ENCODE measurements at places on chromosomes 5 and 9. TPM values are rescaled to one million over a fixed set of nuclear protein-coding genes. Genes with fewer than 3 reads are reported as not detected.

DNA sequence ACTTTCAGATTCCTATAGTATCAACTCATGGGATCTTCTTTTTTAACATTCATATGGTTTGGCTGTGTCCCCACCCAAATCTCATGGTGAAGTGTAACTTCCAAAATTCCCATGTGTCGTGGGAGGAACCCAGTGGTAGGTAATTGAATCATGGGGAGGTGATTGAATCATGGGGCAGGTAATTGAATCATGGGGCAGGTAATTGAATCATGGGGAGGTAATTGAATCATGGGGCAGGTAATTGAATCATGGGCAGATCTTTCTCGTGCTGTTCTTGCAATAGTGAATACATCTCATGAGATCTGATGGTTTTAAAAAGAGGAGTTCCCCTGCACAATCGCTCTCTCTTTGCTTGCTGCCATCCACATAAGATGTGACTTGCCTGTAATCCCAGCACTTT, 21.8 kb upstream of the AGGF1 start:
- DNase-seq: no peak

DNA sequence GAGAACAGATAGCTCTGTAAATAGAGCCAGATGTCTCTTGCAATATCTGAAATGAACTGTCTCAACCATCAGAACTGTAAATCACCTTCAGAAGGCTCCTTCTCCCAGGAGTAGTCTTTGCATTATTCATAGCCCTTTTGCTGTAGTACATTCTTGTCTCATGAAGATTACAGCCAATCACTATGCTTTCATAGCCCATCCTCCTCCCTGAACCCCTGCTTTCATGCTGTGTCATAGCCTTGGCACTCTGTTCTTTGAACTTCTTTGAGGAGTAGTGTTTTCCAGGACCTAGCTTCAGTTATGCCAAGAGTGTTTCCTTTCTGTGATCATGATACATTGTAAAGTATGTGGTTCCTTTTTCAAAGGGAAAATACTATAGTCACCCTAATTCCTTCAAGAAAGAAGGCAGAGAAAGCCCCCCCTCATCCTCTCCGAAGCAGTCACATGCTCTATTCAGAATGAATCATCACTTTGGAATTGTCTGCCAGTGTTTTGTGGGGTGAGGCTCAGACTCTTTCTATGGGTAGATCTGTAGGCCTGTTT, 61.1 kb downstream of the GRIA1 start:
- DNase-seq: no peak

- DNase-seq: no peak
Measured at GRCh38 chr9:105248691-105249090, 4.2 kb downstream of the SLC44A1 start.

SV2C gene
- total RNA-seq: not detected

DNA sequence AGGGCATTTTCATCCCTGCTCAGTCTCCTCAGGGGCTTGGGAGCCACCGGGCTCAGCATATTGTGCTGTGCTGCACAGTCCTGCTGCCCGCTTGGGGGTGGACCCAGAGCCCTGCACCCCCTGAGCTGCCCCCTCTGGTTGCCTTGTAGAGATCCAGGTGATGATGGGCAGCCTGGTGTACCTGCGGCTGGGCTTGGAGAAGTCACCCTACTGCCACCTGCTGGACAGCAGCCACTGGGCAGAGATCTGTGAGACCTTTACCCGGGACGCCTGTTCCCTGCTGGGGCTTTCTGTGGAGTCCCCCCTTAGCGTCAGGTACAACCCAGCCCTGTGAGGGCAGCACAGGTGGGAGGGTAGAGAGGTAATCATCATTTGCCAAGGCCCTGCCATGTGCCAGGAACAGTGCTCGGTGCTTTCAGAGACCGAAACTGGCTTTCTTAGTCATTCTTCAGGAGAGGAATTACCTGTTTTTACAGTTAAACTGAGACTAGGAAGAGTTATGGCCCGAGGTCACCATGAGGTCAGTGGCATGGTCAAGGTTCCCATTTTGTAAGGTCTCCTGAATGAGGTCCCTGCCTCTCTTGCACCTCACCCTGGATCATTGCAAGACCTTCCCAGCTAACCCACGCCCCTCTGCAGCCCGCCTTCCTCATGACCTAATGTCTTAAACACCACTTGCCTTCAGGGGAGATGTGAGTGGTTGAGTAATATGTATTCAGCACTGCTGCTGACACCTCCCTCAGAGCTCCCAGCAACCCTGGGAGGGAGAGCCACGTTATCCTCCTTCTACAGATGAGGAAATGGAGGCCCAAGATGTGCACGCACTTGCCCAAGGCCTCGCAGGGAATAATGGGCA, 7.5 kb downstream of the NHP2 start:
- peak; percentile 88 for DNase-seq

DNA sequence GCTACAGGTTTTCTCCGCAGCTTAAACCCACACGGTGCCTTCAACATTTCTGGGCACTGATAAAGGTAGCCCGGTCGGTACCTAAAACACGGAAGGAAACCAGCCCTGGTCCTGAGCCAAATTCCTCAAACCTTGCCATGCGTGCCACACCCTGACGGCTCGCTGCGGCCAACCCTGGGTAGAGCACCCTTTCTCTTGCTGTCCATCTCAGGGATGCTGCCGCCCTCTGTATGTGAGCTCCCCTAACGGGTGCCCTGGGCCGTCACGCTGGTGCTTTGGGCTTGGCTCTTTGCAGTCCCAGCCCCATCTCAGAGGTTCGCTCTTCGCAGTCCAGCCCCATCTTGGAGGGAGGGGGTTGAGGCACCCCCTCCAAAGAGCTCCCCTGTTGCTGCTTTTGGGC, 43.9 kb downstream of the PNPLA7 start:
- DNase-seq: no peak

- DNase-seq: no peak
Measured at GRCh38 chr5:59483971-59484472, 409.5 kb downstream of the PDE4D start.
